Activated T-helper 1 cell treated with Interleukin-2 at 50 U/mL for 16 hours (primary cell): ENCODE measurements at places on chromosomes 6 and 20.

GRCh38 chr6:34243901-34244884 lies 4.6 kb downstream of the SMIM29 start:
- DNase-seq = peak; percentile 24

- no peak for DNase-seq
Observed at GRCh38 chr6:12890171-12890790, 173.7 kb downstream of the PHACTR1 start.

GRCh38 chr6:16206595-16207037 lies 31.8 kb upstream of the GMPR start:
- DNase-seq = no peak

- no peak for DNase-seq
Observed at GRCh38 chr6:72740135-72740534, 118.3 kb downstream of the KCNQ5 start.

DNA sequence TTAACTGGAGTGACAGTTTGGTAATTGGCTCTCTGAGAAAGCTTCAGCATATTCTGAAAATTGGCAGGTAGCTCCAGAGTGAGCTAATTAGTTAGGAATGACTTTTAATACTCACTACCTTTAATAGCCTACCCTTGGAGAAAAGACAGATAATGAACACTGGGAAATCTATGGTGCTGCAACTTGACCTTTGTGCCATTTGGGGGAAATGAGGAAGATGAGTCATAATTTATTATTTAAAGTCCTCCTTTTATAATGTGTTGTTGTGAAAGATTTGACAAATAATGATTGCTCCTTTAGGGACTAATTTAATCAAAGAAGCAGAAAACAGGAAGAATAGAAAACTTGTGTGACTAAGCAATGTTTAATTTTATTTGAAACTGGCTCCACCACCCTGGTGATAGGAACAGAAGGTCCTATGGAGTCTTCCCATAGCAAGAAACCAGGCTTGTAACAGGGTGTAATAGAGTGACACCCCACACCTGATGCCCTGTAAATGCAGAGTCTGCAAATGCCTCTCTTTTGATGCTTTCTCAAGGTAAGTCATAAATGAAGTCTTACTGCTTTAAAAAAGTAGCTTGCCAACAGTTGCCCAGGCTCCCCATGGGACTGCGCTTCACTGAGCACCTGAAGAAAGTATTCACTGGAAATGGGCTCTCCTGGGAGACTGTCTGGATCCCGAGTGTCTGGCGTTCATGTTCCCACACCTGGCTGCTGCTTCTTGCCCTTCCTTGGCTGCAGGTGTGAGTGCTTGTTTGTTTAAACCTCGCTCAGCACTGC lies 134.4 kb downstream of the LRRC1 start:
- DNase-seq = no peak

DNA sequence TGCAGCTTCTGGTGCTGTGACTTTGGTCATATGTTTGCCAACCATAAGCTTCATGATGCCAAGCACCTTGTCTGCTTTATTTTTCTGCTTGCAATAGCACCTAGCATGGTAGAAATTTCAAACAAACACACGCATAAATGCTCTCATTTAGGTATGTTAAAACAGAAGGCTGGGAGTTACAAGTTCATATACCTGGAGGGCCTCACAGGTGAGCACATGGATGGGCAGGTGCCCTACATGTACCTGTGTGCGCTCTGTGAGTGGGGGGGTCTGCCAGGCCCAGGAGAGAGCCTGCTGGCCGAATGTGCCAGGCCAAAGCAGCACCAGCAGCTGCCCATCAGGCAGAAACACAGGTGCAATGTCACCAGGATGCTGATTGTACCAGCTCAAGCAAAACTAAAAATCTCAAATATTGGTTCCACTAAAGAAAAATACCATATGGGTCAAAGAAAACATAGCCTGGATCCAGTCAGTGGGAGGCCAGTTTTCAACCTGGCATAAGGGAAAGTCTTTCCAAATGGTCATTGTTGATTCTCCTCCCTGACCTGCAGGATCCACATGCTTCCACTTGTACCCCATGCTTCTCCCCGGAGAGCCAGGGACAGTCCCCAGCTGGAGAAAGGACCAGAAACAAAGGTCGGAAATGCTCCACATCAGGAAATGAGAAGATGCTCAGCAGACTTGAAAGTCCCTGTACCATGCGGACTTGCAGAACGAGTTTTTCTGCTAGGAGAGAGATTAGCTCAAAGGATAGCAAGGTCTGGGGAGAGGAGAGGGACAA lies 7.2 kb upstream of the PFDN4 start:
- no peak for DNase-seq

GRCh38 chr20:22601361-22602141 lies 17.2 kb upstream of the FOXA2 start:
- DNase-seq = no peak

- no peak for DNase-seq
Observed at GRCh38 chr20:39605361-39605760, 643.2 kb downstream of the DHX35 start.
